ENCODE measurements at places on chromosomes 3 and 15.

DNA sequence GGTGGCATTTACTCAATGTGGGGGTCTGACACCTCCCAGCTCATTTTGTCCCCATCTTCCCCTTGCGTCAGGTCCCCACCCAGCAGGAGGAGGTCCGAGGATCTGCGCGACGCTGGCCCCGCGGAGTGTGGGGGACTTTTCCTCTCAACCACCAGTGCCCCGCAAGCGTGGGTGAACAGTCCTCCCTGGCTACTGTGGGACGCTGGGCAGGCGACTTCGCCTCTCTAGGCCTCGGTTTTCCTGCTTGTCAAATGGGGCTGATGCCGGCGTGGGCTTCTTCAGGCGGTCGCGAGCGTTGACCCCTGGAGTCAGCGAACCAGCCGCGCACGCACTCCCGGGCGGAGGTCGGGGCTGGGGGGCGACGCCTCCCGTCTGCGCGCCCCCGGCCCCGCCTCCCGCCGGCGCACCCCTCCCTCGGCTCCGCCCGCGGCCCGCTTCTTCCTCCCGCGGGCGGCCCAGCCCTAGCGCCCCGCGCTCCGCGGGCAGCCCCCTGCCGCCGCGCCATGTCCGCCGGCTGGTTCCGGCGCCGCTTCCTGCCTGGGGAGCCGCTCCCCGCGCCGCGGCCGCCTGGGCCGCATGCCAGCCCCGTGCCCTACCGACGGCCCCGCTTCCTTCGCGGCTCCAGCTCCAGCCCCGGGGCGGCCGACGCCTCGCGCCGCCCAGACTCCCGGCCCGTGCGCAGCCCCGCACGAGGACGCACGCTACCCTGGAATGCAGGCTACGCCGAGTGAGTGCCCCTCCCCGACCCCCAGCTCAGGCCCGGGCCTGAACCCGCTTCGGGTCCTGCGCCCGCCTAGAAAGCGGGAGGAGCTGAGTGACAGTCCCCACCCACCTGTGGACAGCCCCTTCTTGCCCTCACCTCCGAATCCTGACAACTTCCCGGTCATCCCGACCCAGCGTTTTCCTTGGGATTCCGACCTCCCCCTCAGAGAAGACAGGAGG is at the start of gene PPM1M:
Gene PPM1M (plus strand): TSS at position 438 of the 942 bp plus-strand sequence. CDS start 66 bp downstream, at position 504.
- DNase-seq = no peak

DNA sequence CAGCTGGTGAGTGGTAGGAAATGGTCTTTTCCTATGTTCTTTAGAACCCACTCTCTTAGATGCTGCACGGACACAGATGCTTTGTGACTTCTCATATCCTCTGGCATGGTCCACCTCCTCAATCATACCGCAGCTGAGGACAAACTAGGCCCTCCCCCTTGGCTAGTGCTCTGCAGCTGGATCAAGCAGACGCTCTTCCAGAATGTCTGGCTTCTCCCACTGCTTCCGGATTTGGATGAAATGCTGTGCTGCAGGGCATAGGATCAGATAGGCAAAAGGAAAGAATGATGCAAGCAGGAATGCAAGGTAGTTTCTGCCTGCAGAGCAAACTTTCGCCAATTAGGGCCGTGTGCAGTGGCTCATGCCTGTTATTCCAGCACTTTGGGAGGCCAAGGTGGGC is 75.7 kb upstream of the SLC4A7 start:
- DNase-seq = no peak

GRCh38 chr3:177822681-177823096 is 625.4 kb upstream of the TBL1XR1 start:
- DNase-seq = no peak

- DNase-seq = no peak
Observed at GRCh38 chr3:123762805-123763204, 121.3 kb downstream of the MYLK start.

- DNase-seq = no peak
Observed at GRCh38 chr3:123275691-123276090, 73.9 kb downstream of the SEC22A start.

All from cerebellar cortex (tissue), 1 donor.